ENCODE measurements at places on chromosomes 3 and 15.

GRCh38 chr15:47586653-47587224 is 130.6 kb upstream of the SEMA6D start:
- no peak for DNase-seq

DNA sequence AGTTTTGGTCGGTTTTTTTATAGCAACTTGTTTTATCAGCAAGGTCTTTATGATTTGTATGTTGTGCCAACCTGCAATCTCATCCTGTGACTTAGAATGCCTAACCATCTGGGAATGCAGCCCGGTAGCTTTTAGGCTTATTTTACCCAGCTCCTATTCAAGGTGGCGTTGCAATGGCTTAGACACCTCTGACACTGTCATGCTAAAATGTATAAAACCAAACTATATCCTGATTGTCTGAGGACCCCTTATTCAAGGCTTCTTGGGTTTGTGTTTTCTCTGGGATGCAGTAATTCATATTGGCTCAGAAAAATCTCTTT is 209.0 kb upstream of the ALCAM start:
- DNase-seq, result no peak

DNA sequence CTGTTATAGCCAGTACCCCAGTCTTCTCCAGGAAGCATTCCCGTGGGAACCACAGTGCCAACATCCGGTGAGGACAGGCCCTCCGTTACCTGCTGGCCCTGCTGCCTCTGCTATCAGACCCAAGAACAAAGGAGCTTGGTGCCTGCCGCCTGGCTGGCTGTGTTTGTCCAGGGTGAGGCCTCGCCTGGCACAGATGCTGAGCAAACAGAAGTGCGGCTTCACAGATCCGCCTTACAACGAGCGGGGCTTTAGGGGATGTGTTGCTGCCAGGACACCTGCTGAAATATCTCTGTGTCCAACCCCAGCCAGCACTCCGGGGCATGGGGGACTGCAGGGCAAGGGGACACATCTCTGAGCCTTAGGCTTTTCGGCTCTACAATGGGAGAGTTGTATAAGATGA is 2.2 kb upstream of the EPHB3 start:
- no peak for DNase-seq

- DNase-seq, result no peak
Observed at GRCh38 chr15:31442699-31443111, 116.1 kb downstream of the KLF13 start.

DNA sequence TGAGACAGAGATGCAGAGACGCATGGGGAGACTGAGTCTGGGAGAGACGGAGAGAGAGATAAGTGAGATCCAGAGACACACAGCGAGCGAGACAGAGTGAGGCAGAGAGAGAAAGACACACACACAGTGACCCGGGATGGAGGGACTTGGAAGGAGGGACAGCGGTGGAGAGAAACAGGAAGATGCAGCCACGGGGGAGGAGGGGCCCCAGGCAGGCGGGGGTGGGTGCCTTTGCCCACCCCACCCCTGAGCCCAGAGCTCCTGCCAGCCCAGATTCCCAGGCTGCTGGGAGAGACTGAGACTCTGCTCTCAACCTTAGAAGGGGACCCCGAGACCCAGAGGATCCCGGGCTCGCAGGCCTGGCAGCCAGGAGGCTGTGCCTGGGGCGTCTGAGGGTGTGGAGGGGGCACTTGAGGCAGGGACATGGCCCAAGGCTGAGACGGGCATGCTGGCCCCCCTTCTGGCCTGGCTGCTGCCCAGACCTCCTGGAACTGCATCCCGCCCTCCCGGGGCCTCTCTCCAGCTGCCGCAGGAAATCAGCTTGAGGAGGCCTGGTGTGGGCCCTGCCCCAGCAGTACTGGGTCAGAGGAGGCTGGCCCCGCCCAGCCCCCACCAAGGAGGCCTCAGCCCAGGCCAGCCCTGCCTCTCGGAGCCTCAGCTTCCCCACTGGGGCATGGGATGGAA is 18.1 kb downstream of the H1-8 start:
- DNase-seq, result no peak

Measured in stimulated activated CD4-positive, alpha-beta T cell treated with anti-CD3 and anti-CD28 coated beads, Interleukin-4, amount 100 ng/mL, for 4 hours (primary cell).